Glomerular endothelial cell (primary cell): ENCODE measurements at places on chromosomes 5 and 9. TPM values are rescaled to one million over a fixed set of nuclear protein-coding genes. Genes with fewer than 3 reads are reported as not detected.

DNA sequence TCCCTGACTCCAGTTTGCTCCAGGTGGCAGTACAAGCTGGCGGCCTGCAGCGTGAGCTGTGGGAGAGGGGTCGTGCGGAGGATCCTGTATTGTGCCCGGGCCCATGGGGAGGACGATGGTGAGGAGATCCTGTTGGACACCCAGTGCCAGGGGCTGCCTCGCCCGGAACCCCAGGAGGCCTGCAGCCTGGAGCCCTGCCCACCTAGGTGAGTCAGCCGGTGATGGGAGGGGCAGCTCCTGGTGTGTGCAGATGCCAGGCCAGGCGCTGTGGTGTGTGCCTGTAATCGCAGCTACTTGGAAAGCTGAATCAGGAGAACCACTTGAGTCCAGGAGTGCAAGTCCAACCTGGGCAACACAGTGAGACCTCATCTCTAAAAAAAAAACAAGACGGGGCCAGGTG, 10.0 kb upstream of the CACFD1 start:
- DNase-seq = no peak

POLE3 gene
- 36.9 and 40.0 TPM in 2 replicates for total RNA-seq

MTX3 gene
- 5.0 and 7.8 TPM in 2 replicates for total RNA-seq

DNA sequence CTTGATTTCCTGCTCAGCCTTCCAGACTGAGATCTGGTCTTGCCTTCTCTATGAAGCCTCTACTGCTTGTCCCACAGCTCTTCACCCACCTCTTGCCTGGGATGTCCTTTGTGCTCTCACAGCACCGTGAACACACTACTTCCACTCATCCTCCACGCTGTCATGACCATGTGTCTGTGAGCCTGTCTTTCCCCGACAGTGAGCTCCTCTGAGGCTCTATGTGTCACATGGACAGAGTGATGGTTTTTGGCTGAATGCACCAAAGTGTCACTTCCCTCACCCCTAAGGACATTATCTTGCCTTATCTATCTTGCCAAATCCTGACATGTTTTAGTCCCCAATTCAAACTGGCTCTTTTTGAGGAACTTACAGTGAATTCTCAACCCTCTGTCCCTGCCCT, 11.3 kb downstream of the PHYKPL start:
- no peak for DNase-seq

DNA sequence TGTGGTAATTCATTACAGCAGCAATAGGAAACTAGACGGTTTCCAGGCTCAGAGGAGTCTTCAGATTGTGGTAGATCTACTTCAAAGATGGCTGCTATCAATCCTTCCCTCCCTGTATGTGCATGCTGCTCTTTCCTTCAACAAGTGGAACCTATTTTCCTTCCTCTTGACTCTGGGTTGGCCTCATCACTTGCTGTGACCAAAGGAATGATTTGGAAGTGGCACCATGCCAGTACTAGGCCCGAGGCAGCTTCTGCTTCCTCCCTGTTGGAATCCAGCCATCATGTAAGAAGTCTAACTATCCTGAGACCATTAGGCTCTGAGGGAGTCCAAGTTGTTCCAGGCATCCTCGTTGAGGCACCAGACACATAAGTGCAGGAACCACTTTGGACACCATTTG, 46.5 kb upstream of the MCTP1 start:
- no peak for DNase-seq
